ENCODE measurements at places on chromosomes 6 and 20.

DNA sequence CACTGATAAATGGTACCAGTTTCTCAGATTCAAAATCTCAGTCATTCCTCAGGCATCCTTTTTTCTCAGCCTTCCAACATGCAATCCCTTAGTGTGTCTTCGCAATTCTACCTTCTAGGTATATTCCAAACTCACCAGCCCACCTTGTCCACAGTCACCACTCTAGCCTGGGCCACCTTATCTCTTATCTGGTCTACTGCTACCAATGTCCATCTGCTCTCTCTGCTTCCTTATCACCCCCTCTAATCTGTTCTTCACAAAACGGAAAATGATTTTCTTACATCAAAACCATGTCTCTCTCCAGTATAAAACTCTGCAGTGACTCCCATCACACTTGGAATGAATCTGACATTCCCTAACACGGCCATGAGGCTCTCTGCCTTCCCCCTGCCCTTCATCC lies 91.9 kb downstream of the PREP start:
- DNase-seq, result no peak

- no peak for DNase-seq
Measured at GRCh38 chr6:43670623-43670986, 17.0 kb downstream of the MRPS18A start.

DNA sequence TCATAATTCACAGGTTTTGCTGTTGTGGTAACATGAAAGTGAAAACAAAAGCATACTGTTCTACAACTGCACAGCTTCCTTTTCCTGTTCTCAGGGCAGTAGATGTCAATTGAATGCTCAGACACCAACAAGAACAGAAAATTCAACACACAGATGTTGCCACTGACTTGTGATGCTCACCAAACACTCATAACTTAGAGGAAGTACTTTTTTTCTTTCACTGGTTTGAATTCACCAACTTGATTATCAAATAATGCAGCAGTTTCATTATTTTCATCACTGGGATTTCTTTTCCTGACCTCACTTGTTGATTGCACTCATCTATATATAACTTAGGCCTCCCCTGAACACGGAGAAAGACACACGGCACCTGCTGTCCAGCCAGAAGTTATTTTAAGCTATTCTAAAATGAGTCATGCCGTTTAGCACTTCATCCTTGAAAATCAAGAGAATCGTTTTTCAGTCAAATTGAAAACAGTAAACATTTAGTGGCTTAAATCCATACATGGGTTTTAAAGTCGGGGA lies 949 bp downstream of the TXLNB start:
- DNase-seq, result peak; percentile 4

GRCh38 chr20:37907677-37908401 lies 4.9 kb downstream of the VSTM2L start:
- DNase-seq, result no peak

DNA sequence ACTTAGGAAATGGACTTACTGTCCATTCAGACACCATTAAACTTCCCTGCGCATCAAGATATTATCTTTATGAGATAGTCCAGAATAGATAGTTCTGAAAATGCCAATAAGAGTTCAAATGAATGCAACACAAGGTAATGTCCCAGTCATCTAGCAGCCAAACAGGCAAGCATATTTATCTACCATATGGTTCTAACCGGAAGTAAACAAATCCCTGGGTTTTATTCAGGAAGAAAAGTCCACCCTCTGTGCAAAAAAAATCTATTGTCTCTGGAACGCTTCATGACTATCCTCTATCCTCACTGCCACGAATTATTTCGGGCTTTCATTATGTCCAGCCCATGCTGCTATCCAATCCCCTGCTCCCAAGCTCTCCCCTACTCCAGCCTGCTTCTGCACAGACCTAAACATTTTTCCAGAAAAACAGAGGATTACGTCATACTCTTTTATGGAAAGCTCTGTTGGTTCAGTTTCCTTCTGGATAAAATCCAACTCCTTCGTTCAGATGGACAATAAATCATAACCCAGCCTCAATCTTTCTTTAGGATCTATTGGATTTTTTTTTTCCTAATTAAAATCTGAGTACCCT lies 11.4 kb downstream of the PPIL6 start:
- DNase-seq, result no peak

DNA sequence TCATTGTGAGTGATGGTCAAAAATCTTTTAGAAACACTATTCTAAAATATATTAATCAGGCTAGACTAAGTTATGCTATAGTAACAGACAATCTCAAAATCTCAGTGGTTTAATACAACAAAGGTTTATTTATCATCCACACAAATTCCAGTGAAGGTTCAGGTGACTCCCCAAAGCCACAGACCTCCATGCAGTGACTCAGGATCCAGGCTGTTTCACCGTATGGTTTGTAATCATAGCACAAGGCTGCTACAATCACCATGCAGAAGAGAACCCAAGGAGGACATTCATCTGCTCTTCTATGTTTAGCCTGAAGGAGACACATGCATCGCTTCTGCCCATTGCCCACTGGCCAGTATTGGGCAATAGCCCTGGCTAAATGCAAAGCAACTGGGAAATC lies 46.2 kb downstream of the BFSP1 start:
- DNase-seq, result no peak

DNA sequence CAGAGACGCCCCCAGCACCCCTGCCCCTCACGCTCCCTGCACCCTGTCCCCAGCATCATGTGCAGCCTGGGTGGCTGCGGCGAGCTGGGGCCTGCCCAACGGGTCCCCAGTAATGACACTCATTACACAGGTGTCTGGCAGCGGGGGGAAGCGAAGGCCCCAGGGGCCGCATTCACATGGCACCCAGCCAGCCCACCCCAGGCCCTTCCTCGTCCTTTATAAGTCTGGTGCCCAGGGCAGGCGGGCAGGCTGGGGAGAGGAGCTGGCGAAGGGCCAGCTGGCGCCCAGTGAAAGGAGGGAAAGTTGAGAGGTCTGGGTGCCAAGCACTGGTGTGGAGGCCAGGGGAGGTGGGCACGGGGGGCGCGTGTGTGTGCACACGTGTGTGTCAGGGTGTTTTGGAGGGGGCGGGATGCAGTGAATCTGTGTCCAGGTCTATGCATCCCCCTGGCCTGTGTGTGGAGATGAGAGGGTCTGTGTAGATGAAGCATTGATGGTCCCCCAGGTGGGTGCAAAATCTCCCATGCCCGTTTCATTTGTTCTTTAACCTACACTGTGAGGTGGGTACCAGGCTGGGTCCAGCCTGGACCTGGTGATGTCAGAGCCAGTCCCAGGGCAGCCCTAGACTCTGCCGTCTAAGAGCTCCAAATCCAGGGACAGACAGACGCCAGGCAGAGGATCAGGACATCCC lies 105.3 kb downstream of the CEBPB start:
- peak; percentile 52 for DNase-seq

DNA sequence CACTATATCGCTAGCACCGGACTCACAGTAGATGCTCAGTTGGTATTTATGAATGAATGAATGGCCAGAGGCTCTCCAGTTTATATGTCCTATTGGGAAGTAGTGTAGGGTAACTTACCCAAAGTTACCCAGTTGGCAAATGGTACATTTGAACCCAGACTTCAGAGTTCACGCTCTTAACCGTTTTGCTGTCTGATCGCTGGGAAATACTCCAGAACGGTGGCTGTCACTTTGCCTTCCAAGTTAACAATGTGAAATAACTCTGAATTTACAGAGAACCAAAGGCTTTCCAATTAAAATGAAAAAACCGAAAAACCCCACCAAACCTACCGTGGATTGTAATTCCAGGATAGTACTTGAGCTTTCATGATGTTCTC lies 1.6 kb downstream of the VAPB start:
- DNase-seq, result no peak

GRCh38 chr20:62754122-62754990 lies 41.9 kb upstream of the MRGBP start:
- DNase-seq, result no peak

- DNase-seq, result no peak
Measured at GRCh38 chr6:112799889-112800288, 452.8 kb downstream of the RFPL4B start.

GRCh38 chr20:50788045-50788991 lies 6.5 kb upstream of the BCAS4 start:
- no peak for DNase-seq

- DNase-seq, result no peak
Measured at GRCh38 chr6:158642097-158642601, 2.4 kb downstream of the DYNLT1 start.

DNA sequence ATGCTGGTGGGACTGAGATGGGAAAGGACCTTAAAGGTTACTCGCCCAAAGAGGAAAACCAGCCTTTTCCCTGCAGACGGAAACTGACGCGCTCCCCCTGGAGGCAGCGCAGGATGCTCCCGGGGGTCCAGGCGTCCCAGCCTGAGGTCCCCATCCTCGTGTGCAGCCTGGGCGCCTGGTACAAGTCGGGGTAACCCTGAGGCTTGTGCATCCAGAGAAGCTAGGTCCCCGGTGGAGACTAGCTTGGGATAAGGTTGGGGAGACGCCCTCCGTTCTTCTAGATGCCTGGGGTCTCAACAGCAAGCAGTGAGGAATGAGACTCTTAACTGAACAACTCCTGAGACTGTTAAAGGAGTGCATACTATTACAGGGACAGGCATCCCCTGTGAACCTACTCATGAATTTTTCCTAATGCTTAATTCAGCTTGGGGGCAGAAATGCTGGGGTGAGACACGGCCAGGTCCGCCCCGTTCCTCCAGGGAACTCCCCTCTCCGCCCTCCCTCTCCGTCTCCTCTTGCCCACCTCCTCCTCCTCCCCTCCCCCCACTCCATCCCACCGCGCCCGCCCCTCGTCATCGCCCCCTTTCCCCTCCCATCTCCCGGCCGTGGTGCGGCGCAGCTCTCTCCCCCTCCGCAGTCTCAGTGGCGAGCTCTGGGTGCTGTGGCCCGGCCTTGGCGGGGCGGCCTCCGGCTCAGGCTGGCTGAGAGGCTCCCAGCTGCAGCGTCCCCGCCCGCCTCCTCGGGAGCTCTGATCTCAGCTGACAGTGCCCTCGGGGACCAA lies at the start of gene PRSS35:
Gene PRSS35 (plus strand): TSS at position 634 of the 781 bp plus-strand sequence. CDS start 10,908 bp downstream, outside the sequence.
- DNase-seq, result peak; percentile 75

DNA sequence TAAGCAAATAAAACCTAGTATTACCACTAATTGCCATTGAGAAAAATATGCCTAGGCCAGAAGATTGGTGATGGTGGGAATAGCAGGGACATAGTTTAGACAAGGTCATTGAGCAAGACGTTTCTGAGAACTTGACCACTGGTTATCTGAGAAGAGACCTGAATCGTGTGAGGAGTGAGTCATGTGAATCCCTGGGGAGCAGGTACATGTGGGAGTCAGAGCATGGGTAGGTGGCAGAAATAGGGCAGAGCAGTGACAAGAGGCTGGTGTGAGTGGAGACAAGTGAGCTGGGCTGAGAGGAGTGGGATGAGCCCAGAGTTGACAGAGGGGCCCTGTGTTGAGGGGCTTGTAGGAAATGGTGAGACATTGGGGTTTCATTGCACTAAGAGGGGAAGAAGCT lies 16.4 kb downstream of the MICA start:
- no peak for DNase-seq

- DNase-seq, result no peak
Measured at GRCh38 chr6:75926293-75927168, 145.9 kb downstream of the IMPG1 start.

- no peak for DNase-seq
Measured at GRCh38 chr20:46108435-46108841, 9.7 kb upstream of the CD40 start.

DNA sequence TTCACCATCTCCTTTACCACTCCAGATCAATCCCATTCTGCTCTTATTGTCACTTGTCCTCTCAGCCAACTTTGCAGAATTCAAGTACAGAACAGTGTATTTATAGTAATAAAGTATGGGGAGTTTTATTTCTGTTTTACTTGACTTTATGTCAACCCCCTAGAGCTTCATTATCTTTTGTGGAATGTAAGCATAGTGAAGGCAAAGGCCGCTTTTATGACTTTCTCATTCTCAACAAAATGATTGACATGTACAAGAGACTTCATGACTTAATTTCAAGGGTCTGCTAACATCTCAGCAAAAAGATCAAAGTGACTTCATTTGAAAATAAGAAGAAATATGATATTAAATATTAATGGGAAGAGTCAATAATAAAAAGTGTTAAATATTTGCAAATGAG lies 28.7 kb upstream of the ARID1B start:
- DNase-seq, result no peak

GRCh38 chr6:128569732-128570679 lies 49.6 kb upstream of the PTPRK start:
- no peak for DNase-seq

GRCh38 chr6:142945049-142945445 lies at the start of gene HIVEP2:
TSS of gene HIVEP2 (minus strand) at chr6:142945176. CDS start at chr6:142774738, 170,438 bp downstream.
- DNase-seq, result peak; percentile 56

GRCh38 chr6:112193117-112193516 lies 61.2 kb downstream of the LAMA4 start:
- no peak for DNase-seq

DNA sequence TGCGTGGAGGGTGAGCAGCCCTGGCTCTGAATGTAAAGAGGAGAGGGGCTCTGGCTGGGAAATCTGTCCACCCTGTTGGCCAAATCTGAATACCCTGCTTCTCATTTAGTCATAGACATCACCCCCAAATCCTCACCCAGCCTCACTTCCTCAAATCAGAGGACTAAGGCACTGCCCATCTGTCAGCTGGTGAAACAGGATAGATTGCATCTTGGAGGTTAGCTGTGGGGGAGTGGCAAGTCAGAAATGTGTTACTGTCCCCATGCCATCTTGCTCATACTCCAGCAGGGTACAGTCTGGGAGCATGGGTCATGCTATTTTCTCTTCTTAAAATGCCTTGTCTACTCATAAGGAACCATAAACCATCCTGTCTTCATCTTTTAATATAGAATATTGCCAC lies 9.5 kb upstream of the DTNBP1 start:
- DNase-seq, result no peak

- no peak for DNase-seq
Measured at GRCh38 chr6:137914530-137915193, 47.6 kb downstream of the TNFAIP3 start.

DNA sequence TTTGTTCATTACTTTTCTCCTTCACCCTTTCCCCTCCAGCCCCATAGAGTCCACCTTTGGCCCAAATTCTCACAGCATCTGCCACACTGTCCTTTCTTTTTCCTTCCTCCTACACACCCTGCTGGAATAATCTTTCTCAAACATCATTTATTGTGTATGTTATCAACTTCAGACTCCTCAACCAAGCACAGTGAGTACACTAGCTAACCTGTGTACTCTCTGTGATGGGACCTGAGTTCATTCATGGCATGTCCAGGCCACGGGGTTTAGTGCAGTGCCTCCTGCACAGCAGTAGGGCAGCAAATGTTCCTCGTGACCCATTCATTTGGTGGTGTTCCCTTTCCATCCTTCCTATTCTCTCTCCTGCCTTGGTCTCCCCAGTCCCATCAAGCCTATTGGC lies 7.1 kb upstream of the ARMC12 start:
- no peak for DNase-seq

DNA sequence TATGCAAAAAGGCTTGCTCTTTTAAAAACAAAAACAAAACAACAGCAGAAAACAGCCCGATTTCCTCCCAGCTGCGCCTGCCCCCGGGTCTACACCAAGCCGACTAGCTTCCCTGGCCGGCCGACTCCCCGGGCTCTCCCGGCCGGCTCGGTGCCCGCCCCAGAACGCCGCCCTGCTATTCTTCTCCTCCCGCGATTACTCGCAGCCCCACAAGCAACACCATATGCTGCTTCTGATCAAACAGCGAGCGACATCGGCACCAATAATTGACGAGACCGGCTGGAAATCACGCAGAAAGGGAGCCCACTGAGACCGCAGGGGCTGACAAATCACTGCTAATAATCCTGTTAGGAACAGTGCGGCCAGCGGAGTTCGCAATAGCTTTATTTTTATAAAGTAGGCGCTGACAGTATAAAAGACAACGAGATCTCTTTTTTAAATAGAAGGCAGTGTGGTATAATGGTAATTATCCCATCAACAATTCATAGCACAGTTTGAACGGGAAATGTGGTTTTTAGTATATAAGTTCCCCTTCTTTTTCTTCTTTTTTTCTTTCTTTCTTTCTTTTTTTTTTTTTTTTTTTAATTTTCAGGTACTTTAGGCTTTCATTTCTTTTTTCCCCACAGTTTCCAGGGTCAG lies 3.3 kb downstream of the SIM1 start:
- DNase-seq, result peak; percentile 89

All from SHP77 (cell line).